ENCODE measurements at places on chromosomes 7 and 10. TPM values are rescaled to one million over a fixed set of nuclear protein-coding genes. Genes with fewer than 3 reads are reported as not detected.

ZNF853 gene
- 0.48 TPM for total RNA-seq

GRCh38 chr10:126525326-126525725 is 137.0 kb upstream of the ADAM12 start:
- ATAC-seq = no peak

DNA sequence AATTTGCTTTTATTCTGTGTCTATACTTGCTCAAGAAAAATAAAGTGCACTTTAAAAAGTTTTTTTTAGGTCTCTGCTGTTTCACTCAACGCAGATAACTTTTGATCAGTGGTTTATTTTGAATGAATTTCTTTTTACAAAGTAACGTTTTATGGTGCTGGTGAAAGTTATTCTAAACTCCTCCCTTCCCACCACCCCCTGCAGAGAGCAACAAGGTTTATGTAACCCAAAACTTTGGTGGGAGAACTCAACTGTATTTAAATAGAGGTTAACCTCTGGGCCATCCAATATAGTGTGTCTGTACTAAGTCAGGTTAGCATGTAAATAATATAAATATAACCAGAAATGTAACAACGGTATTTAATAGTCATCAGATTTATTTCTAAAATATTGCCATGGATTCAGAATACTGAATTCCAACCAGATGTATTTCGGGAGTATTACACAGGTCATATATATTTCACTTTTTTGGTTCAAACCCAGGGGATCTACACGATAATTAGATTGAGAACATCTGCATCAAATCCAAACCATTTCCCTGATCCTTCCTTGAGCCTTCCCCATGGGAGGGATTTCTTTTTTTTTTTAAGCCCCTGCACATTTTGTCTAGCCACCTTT is 3.9 kb upstream of the CUX1 start:
- no peak for ATAC-seq

- ATAC-seq = no peak
Measured at GRCh38 chr7:134896073-134896472, 90.2 kb upstream of the AGBL3 start.

GRCh38 chr7:22146961-22147512 is 201.3 kb upstream of the CDCA7L start:
- no peak for ATAC-seq
